ENCODE measurements at places on chromosomes 11 and 22. TPM values are rescaled to one million over a fixed set of nuclear protein-coding genes. Genes with fewer than 3 reads are reported as not detected.

- peak; percentile 73 for DNase-seq
Observed at GRCh38 chr22:33923660-33924246, 3.5 kb upstream of the LARGE1 start.

DNA sequence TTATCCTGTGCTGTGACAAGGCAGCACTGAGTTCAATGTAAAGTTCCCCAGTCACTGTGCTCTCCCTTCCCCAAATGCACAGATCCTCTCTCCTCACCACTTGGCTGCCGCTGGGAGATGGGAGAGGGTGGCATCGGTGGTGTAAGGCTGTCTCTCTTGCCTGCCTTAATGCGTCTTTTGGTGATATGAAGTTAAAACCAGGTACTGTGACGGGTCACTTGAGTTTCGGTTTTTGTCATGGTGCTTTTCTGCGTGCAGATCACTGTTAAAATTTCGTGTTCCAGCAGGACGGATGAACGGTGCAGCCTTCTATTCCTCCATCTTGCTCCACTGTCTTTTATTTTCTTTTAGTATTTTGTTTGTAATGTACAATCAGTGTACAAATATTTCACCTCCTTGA lies 18.6 kb downstream of the GLB1L2 start:
- DNase-seq: no peak

NCF4 gene
- 11.2 TPM for total RNA-seq

GRCh38 chr11:72069787-72070251 lies 10.5 kb downstream of the NUMA1 start:
- DNase-seq: peak; percentile 85

LYVE1 gene
- total RNA-seq: 39.4 TPM

DNA sequence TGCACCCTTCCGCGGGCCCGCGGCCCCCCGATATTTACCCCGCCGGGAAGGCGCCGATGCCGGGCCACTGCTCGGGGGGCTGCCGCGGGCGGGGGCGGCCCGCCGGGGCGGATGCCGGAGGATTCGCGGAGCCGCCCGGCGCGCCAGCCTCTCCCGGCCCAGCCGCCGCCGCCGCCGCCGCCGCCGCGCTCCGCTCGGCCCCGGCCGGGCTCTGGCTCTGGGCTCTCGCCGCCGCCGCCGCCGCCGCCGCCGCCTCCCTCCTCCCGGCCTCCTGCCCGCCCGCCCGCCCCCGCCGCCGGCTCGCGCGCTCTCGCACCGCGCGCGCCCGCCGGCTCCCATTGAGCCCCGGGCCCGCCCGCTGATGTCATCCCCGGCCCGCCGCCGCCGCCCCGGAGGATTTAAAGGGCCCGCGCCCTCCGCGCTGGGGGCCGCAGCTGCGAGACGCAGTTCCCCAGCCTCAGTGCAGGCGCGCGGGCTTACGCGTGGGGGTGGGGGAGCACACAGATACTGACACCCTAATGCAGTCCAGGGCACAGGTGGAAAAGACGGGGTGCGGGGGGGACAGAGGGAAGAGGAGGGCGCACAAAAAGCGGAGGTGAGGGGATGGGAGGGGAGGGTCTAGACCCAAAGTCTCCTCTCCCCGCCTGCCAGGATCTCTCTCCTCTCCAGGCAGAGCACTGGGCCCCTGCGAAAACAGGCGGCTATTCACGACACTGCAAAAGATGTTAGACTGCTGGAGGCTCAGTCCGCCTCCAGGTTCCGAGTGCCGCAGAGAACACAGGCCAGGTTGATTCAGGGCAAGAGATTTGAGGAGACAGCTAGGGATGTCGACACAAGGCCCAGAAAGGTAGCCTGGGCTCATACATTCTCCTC lies at the start of gene CSNK1E:
TSS of gene CSNK1E (minus strand) at position 312 of the 873 bp plus-strand sequence. CDS start 3,276 bp downstream, outside the sequence.
- DNase-seq: peak; percentile 80

DNA sequence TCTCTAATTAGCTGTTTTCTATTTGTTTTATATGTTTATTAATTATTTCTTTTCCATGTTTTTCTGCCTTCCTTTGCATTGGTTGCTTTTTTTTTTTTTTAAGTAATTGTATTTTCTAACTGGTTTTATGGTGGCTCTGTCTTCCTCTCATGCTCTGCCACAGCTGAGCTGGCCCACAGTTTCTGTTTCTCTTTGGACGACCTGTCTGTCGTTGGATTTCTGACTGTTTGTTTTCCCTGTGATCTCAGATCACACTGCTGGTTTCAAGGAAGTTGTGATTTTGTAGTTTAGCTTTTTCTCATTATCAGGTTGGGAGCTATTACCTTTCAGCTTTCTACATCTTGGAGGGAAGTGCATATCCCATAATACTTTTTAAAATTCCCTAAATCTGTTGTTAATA lies 15.9 kb upstream of the OR6M1 start:
- peak; percentile 23 for DNase-seq

MIAT gene
- total RNA-seq: 2.2 TPM

DNA sequence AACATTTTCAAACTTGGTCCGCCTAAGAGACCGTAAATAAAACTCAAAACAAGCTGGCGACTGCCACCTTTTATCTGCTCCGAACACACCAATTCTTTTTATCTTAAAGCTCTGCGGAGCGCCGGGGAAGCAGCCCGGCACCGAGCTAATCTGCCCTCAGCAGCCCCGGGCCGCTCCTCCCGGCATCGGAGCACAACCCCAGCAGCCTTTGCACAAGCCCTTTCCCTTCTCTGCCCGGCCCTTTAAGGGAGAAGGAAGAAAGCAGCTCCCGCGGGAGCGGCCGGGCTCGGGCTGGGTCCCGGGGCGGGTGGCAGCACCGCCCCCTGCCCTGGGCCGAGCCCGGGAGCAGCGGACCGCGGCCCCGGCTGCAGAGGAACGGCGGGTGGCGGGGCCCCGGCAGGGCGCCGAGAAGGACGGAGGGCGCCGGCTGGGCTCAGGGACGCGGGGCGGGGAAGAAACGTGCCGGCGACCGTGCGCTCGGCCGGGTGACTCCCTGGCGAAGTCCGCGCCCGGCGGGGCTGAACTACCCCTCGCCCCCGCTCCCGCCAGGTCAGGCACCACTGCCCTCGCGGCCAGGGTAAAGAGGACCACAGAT lies 133.6 kb upstream of the C11orf58 start:
- no peak for DNase-seq

DNA sequence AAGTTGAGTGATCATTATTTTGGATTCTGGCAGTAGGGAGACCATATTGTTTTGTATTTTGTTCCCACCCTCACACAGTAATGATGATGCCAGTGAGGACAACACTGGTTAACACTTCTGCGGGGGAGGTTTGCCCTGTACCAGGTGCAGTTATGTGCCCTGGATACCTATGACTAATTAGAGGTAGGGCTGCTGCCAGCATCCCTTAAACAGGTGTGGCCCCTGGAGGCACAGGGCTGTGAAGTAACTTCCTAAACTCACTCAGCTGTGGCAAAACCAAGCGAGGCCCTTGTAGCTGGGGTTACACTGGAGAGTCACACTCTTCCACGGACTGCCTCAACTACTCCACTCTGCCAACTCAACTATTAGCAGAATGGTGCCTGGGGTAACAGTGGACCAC lies 64.5 kb downstream of the MCM5 start:
- DNase-seq: no peak

GRCh38 chr11:91194546-91194945 lies 971.7 kb upstream of the CHORDC1 start:
- DNase-seq: no peak

DNA sequence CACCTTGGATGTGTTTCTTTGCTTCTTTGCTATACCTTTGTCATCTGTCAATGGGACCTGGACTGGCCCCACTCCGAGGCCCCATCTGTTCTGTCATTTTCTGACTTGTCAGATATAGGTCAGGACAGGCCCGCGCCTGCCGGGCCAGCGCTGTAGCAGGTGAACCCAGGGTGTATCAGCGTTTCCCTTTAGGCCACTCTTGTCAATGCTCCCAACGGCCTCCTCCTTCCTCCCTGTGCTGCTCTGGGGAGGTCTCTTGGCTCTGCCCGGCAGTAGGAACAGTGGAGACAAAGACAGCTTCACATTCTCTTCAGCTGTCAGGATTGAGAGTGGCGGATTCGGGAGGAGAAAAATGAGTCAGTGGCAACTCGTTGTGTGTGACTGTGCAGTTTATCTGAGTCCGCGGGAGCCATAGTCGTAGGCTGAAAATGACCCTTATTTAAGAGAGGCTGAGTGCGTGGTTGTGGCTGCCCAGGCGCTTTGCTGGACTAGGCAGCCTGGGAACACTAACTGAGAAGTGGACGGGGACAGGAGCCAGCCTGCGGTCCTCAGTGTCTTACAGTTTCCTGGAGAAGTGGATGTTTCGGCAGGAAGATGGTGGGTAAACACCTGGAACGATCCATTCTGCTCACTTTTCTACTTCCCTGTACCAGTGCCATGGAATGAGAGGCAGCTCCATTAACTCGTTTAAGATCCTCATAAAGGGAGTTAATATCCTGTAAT lies 102.3 kb downstream of the PRR5L start:
- no peak for DNase-seq

- no peak for DNase-seq
Observed at GRCh38 chr22:48953103-48953720, 874.5 kb downstream of the BRD1 start.

DNA sequence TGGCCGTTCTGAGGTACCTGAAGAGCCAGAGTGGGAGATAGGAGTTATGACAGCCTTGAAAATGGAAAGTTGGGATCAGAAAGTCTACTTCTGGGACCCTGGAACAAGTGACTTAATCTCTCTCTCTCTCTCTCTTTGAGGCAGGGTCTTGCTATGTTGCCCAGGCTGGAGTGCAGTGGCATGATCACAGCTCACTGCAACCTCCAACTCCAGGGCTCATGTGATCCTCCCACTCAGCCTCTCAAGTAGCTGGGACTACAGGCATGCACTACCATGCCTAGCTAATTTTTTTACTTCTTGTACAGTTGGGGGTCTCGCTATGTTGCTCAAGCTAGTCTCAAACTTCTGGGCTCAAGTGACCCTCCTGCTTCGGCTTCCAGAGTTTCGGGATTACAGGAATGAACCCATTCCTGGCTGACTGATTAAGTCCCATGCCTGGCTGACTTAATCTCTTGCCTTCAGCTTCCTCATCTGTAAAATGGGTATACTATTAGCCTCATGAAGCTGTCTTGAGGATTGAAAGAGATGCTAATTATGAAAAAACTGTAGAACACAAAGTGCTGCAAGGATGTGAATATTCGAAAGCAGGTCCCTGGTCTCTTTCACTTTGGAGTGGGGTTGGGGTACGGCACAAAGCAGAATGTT lies 87.7 kb downstream of the UBASH3B start:
- no peak for DNase-seq

GRCh38 chr11:113296447-113297205 lies 17.8 kb upstream of the TTC12 start:
- DNase-seq: no peak

DNA sequence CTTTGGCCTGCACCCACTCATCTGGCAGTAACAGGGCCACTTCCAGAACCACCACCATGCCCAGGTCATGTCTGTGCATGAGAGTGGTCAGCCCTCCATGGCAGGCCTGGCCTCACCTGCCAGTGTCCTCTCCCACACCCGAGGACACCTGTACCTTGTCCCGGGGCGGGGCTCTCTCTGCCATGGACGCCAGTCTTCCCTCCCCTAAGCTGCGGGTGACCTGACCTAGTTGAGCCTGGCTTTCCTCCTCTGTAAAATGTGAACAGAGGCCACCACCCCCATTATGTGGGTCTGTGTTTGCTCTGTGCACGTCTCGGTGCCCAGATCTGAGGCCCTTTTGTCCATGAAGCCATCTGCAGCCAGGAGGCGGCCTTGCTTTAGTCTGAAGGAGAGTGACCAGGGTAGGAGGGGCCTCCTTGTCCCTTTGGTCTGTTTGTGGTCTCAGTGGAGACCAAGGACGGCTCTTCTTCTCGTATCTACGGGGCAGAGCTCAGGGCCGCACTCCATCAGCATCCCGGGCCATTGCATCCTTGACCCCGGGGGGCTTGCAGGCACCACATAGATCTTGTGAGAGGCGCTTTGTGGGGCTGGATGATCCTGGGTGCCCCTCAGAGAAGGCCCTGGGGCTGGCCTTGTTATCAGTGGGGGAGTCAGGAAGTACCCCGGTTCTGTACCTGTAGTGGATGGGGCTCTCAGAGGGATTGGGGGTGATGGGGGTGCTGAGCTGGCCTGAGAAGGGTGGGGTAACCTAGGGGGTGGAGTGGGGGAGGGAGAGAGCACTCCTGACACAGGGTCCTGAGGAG lies 121.6 kb downstream of the KCNQ1 start:
- peak; percentile 76 for DNase-seq

DNA sequence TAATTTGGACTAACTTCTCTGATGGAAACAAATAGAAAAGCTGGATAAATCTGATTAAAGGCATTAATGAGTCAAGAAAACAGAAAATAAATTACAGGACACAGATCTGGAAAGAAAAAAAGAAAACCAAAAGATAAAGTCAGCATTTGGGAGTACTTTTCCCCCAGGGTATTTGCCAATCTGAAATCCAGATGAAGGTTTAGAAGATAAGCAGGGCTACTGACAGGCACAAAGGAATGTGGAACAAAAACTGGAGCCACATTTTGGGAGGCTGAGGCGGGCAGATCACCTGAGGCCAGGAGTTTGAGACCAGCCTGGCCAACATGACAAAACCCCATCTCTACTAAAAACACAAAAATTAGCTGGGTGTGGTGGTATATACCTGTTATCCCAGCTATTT lies 57.2 kb downstream of the SBF2 start:
- DNase-seq: no peak

GRCh38 chr11:15580056-15580774 lies 465.5 kb downstream of the INSC start:
- no peak for DNase-seq

DNA sequence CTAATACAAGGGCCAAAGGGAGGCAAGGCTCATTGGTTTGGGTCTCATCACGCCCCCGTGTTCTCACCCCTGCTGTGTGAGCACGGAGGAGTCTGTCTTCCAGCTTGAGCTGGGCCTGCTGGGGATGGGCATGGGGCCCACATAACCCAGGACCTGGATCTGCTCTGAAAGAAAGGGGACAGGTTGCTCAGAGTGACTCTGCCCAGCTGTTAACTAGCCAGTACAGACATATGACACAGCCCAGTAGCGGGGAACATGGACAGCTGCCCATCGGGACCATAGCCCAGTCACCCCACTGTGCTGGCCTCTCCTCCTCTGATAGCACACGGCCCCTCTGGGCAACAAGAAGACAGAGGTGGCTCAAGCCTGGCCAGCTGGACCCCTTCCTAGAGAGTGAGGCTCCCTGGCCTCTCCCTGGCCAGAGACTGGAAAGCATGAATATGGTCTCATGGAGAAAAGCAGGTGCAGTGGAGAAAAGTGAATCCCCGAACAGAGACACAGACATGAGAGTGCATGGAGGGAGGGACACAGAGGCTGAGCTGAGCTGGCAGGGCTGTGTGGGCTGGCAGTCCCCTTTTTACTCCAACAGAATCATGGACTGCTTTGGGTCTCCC lies 973.9 kb downstream of the BRD1 start:
- DNase-seq: peak; percentile 6

DNA sequence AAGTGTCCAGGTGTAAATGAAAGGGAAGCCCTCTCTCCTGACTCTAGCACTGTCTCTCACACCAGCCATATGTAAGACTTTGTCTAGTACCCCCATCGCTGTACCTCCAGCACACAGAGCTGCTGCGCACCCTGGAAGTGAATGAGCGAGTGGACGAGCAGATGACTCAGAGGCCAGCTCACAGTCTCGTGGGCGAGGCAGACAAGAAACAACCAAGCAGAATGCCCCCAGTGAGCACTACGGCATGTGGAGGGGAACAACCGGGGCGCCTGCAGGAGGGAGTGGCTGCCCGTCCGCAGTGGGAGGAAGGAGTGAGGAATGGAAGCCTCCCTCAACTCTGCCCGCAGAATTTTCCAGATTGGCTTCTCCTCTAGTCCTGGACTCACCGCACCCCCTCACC lies 46.4 kb downstream of the MCM5 start:
- peak; percentile 62 for DNase-seq

DNAJB7 gene
- total RNA-seq: 0.21 TPM

GRCh38 chr11:72828692-72829101 lies 14.5 kb downstream of the ATG16L2 start:
- DNase-seq: no peak

SLC7A4 gene
- 4.9 TPM for total RNA-seq
